ENCODE measurements at places on chromosomes 13 and 19.

DNA sequence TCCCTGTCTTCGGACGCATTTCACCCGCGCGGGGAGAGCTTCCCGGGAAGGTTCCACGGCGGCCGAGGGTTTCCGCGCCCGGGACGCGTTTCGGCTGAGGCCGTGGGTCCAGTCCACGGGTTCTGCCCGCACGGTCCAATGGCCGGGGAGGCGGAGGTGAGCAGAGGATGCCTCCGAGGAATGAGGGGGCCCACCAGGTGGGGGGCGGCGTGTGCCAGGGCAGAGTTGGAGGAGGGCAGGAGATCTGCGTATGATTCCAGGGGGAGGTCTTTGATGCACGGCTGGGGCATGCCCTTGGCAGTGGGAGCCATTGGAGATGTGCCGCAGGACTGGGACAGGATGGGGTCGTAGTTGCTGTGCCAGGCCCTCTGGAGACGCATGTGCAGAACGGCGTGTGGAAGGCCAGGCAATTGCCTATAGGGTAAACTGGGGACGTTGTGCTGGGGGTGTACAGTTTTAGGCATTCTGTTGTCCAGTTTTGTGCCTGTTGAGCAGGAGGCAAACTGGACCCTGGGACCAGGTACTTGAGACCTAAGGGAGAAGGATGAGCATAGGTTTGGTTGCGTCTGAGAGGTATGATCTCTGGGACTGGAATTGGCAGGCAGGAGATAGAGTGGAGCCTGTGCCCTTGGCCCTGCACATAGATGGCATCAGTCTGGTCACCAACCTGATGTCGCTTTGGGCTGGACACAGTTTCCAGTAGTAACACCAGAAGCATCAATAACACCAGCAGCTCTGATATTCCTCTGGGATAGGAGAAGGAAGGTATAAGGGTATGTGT, 751 bp downstream of the ZNF584 start:
- DNase-seq = no peak

DNA sequence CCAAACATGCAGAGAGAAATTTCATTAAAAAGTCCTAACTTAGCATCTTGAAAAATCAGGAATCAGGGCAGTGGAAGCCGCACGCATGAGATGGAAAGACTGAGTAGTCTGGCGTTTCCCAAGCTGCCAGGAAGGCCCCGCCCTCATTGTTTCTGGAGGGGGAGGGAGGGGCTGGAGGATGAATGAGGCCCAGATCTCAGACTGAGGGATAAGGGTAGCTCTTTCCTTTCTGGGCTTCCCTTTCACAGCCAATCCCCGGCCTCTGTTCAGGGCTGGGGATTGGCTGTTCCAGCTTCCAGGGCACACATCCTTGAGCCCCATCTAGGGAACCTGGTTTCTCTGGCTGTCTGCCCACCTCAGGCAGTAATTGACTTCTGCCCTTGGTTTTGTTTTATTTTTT, 7.3 kb downstream of the C19orf53 start:
- no peak for DNase-seq

DNA sequence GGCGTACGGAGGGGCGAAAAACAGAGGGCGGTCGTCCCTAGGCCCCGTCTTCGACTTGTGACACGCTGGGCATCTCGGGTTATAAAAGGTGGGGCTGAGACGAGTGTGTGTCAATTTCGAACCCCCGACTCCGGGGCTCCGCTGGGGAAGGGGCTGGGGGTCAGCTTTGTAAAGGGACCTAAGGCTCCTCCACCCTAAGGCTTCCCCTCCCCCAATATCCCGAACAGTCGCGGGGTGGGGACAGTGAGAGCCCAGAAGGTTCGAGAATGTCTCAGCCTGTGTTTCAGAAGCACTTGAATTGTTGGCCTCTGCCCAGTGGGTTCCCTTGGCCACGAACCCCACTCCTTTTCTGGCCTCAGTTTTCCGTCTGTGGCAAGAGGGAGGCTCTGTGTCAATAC, 450 bp downstream of the SELENOW start:
- no peak for DNase-seq

GRCh38 chr19:33350538-33351309, 22.8 kb upstream of the CEBPG start:
- DNase-seq = no peak

DNA sequence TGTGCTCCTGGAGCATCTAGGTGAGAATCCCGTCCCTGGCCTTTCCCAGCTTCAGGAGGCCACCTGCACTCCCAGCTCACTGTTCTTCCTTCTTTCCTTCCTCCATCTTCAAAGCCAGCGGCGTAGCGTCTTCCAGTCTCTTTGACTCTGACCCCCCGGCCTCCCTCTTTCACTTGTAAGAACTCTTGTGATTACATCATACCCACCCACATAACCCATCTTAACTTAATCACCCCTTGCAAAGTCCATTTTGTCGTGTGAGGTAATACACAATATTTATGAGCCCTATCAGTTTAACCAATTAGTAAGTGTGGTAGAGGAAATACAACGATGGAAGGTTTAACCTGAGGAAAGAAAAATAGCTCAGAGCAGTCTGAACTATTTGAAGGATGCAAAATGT, 4.6 kb upstream of the CDC16 start:
- DNase-seq = no peak

DNA sequence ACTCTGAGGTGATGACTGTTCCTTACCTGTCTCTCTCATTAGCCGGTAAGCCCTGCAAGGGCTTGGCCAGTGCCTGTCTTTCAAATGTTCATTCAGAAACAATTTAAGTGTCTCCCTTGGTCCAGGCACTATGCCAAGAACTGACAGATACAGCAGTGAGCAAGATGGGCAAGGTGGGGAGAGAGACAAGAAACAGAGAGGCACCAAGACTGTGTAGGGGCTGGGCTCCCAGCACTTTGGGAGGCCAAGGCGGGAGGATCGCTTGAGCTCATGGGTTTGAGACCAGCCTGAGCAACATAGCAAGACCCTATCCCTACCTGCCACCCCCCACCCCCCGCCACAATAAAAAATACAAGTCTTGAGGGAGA, 1.3 kb upstream of the CCNE1 start:
- DNase-seq = no peak

GRCh38 chr19:40810160-40810559, 11.2 kb downstream of the EGLN2 start:
- DNase-seq = no peak

GRCh38 chr13:27311518-27312210, 41.0 kb downstream of the RASL11A start:
- DNase-seq = no peak

GRCh38 chr13:110294146-110294545, 12.8 kb downstream of the COL4A1 start:
- DNase-seq = no peak
